ENCODE measurements at places on chromosomes 13 and 19. TPM values are rescaled to one million over a fixed set of nuclear protein-coding genes. Genes with fewer than 3 reads are reported as not detected.

The NANOS3 gene
- not detected for total RNA-seq

The ZIC2 gene
- total RNA-seq, result not detected

The RTBDN gene
- not detected for total RNA-seq

The TEX101 gene
- not detected for total RNA-seq

The RFPL4A gene
- not detected for total RNA-seq

The SPART gene
- 73.5 TPM for total RNA-seq

The OR7A5 gene
- not detected for total RNA-seq

- H3K4me3 ChIP-seq, result no peak overlapping the region
- no peaks in the 10 kb centered on the region for H3K27me3 ChIP-seq
- no peak for DNase-seq
- H3K4me1 ChIP-seq, result no peaks in the 10 kb centered on the region
Observed at GRCh38 chr13:32889986-32890565, 126.1 kb upstream of the KL start.

- H3K27me3 ChIP-seq, result no peaks in the 10 kb centered on the region
- DNase-seq, result no peak
- H3K27ac ChIP-seq, result no peak overlapping the region
- H3K4me1 ChIP-seq, result no peaks in the 10 kb centered on the region
Observed at GRCh38 chr13:58500938-58501337, 869.4 kb downstream of the PCDH17 start.

GRCh38 chr19:17755977-17756670 is 4.8 kb downstream of the FCHO1 start:
- no peak for DNase-seq
- H3K4me3 ChIP-seq, result no peak overlapping the region
- no peaks in the 10 kb centered on the region for H3K27me3 ChIP-seq
- no peak overlapping the region for H3K27ac ChIP-seq

- H3K4me1 ChIP-seq, result no peaks in the 10 kb centered on the region
- H3K4me3 ChIP-seq, result no peak overlapping the region
- DNase-seq, result no peak
- peaks cover 1% of the 10 kb centered on the region for H3K27me3 ChIP-seq
Observed at GRCh38 chr19:53624771-53625545, 6.8 kb upstream of the DPRX start.

- H3K36me3 ChIP-seq, result no peaks in the 10 kb centered on the region
- no peaks in the 10 kb centered on the region for H3K4me1 ChIP-seq
- H3K27ac ChIP-seq, result no peak overlapping the region
- no peak overlapping the region for H3K4me3 ChIP-seq
Observed at GRCh38 chr13:26280822-26281221, 26.9 kb downstream of the CDK8 start.

DNA sequence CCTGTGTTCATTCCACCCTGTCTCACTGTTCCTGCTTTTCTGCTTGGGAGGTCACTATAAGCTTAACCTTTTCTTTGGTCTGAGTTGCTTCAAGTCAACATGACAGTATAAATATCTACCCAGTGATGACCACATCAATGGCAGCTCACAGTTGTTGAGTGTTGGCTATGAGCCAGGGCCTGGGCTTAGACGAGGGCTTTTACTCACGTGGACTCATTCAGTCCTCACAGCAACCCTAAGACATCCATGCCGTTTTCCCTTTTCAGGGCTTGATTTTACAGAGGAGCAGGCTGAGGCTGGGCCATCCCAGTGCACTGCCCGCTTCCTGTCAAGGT is 10.2 kb upstream of the CCDC97 start:
- no peaks in the 10 kb centered on the region for H3K27me3 ChIP-seq
- peak; percentile 80 for DNase-seq
- H3K27ac ChIP-seq, result peak overlapping the region; percentile 96
- no peaks in the 10 kb centered on the region for H3K4me1 ChIP-seq
- no peak overlapping the region for H3K4me3 ChIP-seq

- no peak overlapping the region for H3K27ac ChIP-seq
- H3K27me3 ChIP-seq, result no peaks in the 10 kb centered on the region
- no peaks in the 10 kb centered on the region for H3K4me1 ChIP-seq
- H3K4me3 ChIP-seq, result no peak overlapping the region
- no peak for DNase-seq
Observed at GRCh38 chr13:44386913-44387556, 13.4 kb downstream of the SERP2 start.

DNA sequence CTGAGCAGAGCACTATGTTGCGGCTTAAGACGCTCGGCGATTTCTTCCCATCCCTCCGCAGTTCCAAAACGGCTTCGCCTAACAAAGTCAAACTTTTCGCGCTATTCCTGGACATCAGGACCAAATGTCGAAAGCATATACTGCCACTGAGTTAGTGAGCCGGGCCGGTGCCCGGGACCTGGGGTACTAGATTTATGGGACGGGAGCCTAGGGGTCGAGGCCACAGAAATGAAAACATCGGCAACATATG is 699 bp downstream of the RCBTB2 start:
- no peak for DNase-seq
- peak overlapping the region; percentile 96 for H3K27ac ChIP-seq
- peak overlapping the region; percentile 44 for H3K4me3 ChIP-seq
- no peaks in the 10 kb centered on the region for H3K27me3 ChIP-seq
- H3K36me3 ChIP-seq, result no peaks in the 10 kb centered on the region

DNA sequence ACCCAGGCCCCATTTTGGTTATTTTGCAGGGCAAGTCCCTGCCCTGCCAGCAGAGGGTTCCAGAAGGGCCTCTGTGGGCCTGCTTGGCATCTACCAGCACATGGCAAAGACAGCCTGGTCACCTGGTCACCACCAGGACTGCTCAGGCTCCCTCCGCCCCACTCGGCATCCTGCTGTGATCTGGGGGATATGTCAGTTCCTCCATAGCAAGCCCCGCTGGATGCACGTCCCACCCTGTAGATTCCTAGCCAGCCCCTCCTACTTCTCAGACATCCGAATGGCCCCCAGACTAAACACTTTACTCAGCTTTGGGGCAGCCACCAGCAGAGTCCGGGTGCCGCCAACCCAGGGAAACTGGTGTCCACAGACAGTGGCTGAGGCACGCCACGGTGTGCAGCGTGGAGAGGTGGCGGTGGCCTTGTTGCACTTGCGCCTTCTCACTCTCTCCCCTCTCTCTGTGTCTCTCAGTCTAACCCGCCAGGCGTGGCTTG is 31.8 kb upstream of the USE1 start:
- no peak overlapping the region for H3K4me3 ChIP-seq
- no peak for DNase-seq
- no peaks in the 10 kb centered on the region for H3K36me3 ChIP-seq

DNA sequence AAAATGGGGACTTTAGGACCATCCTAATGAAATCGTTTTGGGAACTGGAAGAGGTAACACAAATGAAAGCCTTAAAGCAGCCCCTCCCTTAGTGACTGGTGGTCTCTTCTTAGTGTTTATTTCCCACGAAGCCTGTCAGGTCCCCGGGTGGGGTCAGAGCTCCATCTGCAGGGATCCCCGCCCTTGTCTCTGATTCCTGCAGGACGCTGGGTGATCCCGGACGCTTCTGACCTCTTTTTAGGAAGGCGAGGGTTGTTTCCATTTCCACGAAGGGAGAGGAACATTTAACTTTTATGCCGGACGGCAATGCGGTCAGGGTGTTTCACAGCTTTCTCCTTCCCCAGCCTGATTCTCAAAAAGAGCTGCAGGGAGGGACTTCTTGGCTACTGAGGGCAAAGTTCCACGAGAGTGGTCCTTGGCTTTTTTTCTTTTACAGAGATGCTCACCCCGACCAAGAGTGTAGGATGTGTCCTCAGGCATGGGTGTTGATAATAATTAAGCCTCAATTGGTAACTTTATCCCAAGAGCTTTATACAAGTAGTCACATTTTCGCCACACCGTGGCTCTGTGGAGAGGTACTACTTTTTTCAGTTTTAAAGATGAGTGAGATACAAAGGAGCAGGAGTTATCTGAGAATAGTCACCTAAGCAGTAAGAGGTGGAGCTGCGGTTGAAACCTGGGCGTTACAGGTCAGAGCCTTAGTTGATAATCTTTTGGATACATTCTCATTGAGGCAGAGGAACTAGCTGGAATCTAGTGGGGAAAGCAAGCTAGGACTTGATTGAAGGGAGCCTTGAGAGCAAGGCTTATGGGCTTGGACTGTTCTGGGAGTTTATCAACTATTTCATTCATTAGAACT is 813 bp downstream of the ZNF284 start:
- H3K4me3 ChIP-seq, result peak overlapping the region; percentile 95
- no peak for DNase-seq
- no peaks in the 10 kb centered on the region for H3K27me3 ChIP-seq
- H3K36me3 ChIP-seq, result no peaks in the 10 kb centered on the region
- H3K27ac ChIP-seq, result no peak overlapping the region

DNA sequence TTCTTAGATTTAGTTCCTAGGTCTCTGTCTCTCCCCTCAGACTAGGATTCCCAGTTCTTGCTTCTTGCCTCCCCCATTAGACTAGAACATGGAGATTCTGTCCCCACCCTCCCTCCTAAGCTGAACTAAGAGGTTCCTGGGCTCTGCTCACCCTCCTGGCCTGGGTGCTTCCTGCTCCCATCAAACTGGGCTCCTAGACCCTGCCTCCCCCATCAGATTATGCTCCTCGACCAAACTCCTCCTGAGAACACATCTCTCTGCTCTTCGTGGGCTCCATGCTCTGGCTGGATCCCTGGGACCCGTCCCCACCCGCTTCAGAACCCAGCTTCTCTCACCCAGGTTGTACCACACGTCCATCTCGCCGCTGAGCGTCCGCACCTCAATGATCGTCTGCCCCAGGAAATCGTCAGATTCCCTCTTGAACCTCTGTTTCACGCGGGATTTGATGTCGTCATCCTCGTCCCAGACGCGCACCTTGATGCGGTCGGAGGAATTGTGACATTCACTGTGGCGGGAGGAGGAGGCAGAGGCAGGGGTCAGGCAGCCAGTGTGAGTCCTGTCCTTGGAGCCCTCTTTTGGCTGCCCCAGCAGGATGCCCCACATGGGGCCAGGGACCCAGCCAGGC is 42.7 kb downstream of the UNC13A start:
- H3K27ac ChIP-seq, result no peak overlapping the region
- no peaks in the 10 kb centered on the region for H3K4me1 ChIP-seq
- no peak for DNase-seq
- H3K27me3 ChIP-seq, result no peaks in the 10 kb centered on the region
- H3K36me3 ChIP-seq, result no peaks in the 10 kb centered on the region

GRCh38 chr13:72959643-72960042 is 99.2 kb upstream of the KLF5 start:
- H3K4me1 ChIP-seq, result no peaks in the 10 kb centered on the region
- H3K4me3 ChIP-seq, result no peak overlapping the region
- H3K36me3 ChIP-seq, result no peaks in the 10 kb centered on the region
- H3K27ac ChIP-seq, result no peak overlapping the region
- no peak for DNase-seq

DNA sequence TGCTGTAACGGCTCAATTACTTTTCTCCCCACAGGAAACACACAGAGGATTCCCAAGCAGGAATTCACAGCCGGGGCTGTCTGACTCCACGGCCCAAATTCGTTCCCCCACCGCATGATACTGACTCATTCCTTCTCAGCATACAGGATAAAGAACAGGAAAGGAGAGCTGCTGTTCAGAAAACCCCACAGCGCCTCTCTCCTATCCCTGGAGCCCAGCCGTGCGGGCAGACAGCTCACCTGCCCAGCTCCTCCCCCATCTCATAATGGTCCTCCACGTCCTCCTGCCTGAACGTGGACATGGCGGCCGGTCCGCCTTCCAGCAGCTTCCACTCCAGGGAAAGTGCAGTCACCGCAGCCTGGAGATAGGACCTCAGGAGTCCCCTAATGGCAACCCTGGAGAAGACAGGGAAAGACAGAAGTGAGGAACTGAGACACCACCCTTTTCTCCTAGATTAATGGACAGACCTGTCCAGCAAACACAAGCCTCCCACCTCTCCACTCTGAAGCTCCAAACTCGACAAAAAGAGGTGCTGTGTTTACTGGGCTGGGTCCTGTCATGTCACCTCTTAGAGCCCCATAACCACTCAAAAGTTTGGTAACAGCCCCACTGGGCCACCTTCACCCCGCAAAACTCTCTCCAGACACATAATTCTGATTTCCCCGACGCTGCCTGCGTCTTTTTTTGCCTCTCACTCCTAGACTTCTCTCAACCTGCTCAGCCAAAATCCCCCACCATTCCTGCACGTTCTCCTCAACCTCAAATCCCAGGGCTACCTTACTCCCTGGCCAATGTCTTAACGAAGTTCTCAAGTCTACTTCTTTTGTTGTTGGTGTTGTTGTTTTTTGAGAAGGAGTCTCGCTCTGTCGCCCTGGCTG is 1.2 kb downstream of the DAPK3 start:
- no peak for DNase-seq
- H3K4me3 ChIP-seq, result peak overlapping the region; percentile 71
- H3K27ac ChIP-seq, result peak overlapping the region; percentile 94
- H3K4me1 ChIP-seq, result no peaks in the 10 kb centered on the region

DNA sequence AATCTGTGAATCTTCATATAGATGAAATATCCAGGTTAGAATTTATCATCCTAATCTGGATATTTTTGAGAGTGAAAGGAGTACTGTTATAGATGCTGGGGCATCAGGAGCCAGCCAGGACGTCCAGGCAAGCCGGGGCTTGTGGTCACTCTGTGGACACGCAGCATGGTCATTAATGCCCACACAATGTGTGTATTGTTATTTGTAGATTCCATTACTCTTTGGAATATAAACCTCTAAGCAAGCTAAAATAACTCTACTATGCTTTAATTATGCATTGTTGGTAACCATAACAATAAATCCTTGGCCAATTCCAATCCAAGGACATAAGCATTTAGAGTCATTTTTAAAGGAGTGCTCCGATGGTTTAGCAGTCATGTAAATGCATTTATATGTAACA is 137.9 kb downstream of the TM9SF2 start:
- H3K4me1 ChIP-seq, result no peaks in the 10 kb centered on the region
- H3K27ac ChIP-seq, result no peak overlapping the region
- DNase-seq, result no peak
- H3K27me3 ChIP-seq, result no peaks in the 10 kb centered on the region

- H3K4me3 ChIP-seq, result no peak overlapping the region
- H3K36me3 ChIP-seq, result no peaks in the 10 kb centered on the region
- peaks cover 7% of the 10 kb centered on the region for H3K4me1 ChIP-seq
- DNase-seq, result no peak
Observed at GRCh38 chr13:41127701-41128100, 4.9 kb downstream of the KBTBD6 start.

- no peaks in the 10 kb centered on the region for H3K36me3 ChIP-seq
- H3K4me3 ChIP-seq, result no peak overlapping the region
- DNase-seq, result no peak
- no peaks in the 10 kb centered on the region for H3K4me1 ChIP-seq
- no peak overlapping the region for H3K27ac ChIP-seq
Observed at GRCh38 chr13:21583478-21583877, 20.5 kb downstream of the MICU2 start.
